ENCODE measurements at places on chromosomes 5 and 9.

DNA sequence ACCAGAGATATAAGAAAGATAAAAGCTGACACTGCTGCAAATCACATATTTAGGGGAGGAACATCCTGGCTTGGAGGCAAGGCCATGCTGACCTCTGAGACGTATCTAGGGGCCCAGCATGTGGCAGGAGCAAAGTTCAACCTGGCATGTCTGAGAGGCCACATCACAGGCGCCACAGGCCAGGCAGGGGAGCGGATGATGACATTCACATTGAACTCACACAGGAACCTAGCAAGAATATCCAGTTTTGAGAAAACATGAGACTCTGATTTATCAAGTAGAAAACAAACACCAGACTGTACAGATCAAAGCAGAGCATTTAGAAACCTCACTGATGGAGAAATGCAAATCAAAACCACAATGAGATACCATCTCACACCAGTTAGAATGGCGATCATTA lies 64.2 kb upstream of the STK32A start:
- no peak for DNase-seq

GRCh38 chr9:91354881-91355280 lies 6.8 kb downstream of the AUH start:
- no peak for DNase-seq

DNA sequence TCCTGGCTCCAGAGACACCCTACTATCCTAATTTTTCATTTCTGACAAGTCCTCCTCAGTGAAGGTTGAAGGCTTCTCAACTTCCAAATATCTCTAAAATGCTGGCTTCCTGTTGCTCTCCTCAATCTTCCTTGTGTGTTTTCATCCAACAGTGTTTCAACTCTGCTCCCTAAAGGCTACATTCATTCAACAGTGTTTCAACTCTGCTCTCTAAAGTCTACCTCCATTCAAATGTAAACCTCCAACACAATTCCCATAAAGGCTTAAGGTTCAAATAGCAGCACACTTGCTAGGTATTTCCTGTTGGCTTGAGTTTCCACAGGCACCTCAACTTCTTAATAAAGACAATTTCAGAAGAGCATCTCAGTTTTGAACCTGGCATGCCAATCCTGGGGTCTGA lies 164.8 kb downstream of the HINT1 start:
- no peak for DNase-seq

GRCh38 chr5:60356745-60357144 lies 343.2 kb downstream of the DEPDC1B start:
- no peak for DNase-seq

- no peak for DNase-seq
Observed at GRCh38 chr9:3419893-3420292, 105.9 kb downstream of the RFX3 start.

- no peak for DNase-seq
Observed at GRCh38 chr5:139671096-139671841, 23.1 kb downstream of the CXXC5 start.

DNA sequence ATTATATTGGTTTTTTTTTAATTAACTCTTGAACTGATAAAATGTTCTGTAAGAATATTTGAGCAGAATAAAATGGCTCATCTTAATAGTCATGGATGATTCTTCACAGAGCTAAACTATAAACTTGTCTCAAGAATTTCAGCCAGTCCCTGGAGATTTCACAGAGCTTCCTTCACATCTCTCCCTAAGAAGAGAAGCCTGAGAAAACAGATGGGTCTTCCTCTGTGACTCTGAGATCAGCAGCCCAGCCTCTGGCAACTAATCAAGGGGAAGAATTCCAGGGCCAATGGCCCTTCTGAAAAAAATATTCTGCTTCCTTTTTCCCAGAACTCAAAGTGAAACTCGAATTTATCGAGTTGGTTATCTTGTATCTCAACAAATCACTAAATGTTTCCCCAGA lies 122.2 kb upstream of the ITGA1 start:
- no peak for DNase-seq

- no peak for DNase-seq
Observed at GRCh38 chr5:146076455-146076854, 28.9 kb downstream of the PLAC8L1 start.

GRCh38 chr9:111481885-111482636 lies 2.1 kb downstream of the ECPAS start:
- DNase-seq, result no peak

- no peak for DNase-seq
Observed at GRCh38 chr9:95455714-95456113, 61.1 kb downstream of the PTCH1 start.

GRCh38 chr5:120124961-120125360 lies 339.1 kb upstream of the PRR16 start:
- no peak for DNase-seq

DNA sequence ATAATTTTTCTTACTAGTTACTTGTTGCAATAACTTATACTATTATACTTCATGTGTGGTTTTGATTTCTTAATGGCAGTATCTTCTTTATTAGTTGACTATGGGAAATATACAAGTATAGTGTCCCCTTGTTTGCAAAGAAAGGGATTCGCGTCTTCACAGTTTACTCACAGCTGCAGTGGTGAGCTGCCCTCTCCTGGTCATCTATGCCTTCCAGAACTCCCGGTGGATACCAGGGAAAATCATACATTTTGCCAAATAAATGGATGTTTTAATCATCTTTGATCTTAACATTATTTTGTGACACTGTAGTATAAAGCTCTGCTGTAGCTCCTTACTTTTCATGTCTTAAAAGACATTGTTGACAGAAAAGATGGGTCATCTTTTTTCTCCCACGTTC lies 142.0 kb downstream of the ZCCHC7 start:
- DNase-seq, result no peak

GRCh38 chr5:166032601-166033000 lies 2258.8 kb upstream of the WWC1 start:
- no peak for DNase-seq

DNA sequence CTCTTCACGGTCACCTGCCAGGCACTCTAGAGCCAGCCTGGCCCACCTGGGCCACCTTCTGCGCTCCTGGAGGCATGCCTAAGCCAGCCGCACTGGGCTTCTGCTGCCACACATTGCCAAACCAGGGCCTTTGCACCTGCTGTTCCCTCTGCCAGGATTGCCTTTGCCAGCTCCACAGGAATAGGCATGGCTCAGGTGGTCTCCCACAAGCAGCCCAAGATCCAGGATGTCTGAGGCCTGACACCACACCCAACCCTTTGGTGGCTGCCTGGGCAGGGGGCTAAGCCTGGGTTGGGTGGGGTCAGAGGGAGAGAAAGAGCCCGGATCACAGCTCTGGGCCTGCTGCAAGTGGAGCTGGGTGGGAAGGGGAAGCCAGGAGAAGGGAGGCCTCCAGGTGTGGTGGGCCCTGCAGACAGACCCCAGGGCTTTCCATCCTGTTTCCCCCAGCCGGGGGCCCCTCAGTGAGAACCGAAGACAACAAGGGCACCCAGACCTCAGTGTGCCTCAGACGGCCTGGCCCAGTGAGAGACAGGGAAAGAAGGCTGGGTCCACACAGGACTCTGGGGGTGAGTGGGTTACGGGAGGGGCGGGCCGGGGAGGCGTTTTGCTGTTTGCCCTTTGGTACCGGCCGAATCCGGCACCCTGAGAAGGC lies 672 bp upstream of the SUSD3 start:
- DNase-seq, result no peak

DNA sequence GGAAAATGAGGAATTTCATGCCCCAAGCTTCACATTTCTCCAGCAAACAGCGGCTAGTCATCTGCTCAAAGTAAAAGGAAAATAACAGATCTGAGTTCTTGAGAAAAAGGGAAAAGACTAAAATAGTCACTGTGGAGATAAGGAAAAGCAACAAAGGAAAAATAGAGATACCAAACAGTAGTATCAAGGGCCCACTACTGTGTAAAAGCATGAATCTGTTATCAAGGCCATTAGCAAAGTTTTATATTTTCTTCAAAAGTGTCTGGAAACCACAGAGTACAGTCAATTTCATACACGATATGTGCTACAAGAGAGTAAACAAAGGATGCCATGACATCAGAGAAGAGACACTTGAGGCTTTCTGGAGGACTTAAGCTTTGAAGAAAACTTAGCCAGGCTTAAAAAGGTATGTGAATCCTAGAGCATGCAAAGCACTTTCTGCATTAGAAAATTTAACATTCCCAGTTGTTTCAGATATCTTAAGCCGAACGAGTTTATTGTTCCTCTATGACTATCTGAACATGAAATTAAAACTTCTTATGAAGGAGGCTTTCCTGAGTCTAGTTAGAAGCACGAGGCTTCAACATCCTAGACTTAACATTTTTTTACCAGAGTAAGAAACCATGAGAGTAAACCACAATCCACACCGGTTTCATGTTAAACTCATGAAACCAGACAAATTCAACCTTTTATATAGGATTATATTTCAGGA lies 1.2 kb downstream of the TTC33 start:
- DNase-seq, result no peak

DNA sequence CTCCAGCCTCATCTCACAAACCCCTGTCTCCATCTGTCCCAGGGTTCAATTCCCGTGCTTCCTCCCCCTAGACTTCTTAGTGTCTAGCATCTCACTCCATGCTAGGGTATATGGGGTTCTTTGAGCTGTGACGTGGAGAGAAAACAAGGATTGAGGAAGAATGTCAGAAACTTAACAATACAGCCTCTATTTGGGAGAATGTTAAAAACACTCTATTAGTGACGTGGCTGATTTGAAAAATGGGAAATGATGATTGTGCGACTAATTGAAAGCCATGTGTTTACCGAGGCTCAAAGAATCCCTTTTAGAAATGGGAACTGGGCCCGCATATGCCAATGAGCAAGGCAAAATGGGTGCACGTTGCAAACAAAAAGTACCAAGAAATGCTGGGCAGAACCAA lies 72.7 kb upstream of the TBC1D2 start:
- DNase-seq, result no peak

- no peak for DNase-seq
Observed at GRCh38 chr5:93596310-93596675, 13.3 kb downstream of the NR2F1 start.

DNA sequence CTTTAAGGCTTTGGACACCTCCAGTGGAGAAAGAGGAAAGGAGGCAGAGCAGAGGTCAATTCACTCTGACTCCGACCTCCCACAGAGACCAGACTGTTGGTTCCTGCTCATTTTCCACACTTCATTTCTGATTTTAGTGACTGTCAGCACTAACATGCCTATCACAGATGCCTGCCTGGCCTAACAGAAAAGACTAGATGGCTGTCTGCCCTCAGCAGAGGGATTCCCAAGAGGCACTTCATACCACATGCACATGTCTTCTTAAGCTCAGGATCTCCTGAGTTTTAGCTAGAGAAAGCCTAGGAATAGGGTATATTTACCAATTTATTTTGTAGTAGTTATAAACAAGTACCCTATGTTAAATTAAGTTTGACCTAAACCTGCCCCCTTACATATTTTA lies 336.0 kb downstream of the ENC1 start:
- DNase-seq, result no peak

GRCh38 chr9:126704892-126705766 lies 91.4 kb downstream of the LMX1B start:
- peak; percentile 84 for DNase-seq

GRCh38 chr5:156695774-156696173 lies 154.3 kb upstream of the PPP1R2B start:
- no peak for DNase-seq

DNA sequence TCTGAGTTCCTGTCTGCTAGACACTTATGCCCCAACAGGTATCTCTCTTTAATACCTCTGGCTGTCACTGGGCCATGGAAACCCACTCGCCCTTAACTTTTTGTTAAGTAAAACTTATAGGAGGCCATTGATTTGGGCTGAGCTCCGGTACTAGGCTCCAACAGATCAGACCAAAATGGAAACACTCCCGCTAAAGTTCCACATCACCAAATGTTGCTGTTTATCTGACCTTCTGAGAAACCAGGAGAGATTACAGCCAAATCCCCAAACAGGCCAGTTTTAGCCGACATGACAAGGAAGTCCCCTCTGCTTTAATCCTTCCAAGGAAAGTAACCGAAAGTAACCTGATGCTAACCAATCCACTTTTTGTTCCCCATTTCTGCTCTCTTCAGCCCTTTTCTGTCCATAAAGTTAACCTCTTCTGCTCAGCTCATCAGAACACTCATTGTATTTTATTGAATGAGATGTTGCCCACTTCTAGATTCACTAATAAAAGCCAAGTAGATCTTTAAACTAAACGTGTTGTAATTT lies 115.2 kb upstream of the LHFPL2 start:
- DNase-seq, result no peak

DNA sequence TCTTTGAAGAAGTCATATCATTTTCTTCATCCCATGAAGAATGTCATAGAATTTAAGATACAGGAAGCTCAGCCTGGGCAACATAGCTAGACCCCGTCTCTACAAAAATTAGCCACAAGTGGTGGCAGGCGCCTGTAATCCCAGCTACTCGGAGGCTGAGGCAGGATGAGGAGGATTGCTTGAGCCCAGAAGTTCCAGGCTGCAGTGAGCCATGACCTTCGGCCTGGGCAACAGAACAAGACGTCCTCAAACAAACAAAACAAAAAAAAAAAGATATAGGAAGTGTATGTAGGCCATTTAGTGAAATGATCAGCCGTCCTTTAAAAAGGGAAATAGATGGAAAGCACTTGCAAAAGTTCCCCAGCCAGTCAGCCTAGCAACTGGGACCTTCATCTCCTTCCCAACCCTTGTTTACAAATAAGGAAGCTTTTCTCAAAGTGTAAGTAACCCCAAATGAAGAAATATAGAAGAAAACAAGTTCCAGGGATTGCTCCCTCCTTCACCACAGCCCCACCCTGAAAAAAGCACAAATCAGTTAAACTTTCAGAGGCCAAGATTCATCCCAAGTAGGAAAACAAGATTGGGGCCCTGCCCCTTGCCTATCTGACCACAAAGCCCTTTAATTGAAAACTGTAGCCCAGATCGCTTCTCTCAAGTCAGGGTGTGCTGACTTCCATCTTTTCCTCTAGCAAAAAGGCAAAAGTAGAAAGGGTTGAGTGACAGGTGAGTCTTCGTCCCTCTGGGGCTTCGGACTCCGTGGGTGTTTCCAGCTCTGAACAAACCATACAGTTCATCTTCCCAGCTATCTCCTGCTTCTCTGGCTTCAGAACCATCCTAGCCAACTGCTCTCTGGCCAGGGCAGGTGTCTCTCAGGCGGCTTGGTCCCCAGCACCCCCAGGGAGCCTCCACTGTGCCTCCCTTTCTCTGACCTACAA lies 1.2 kb downstream of the SLC31A2 start:
- DNase-seq, result no peak

- no peak for DNase-seq
Observed at GRCh38 chr5:548256-548655, 24.0 kb upstream of the SLC9A3 start.

DNA sequence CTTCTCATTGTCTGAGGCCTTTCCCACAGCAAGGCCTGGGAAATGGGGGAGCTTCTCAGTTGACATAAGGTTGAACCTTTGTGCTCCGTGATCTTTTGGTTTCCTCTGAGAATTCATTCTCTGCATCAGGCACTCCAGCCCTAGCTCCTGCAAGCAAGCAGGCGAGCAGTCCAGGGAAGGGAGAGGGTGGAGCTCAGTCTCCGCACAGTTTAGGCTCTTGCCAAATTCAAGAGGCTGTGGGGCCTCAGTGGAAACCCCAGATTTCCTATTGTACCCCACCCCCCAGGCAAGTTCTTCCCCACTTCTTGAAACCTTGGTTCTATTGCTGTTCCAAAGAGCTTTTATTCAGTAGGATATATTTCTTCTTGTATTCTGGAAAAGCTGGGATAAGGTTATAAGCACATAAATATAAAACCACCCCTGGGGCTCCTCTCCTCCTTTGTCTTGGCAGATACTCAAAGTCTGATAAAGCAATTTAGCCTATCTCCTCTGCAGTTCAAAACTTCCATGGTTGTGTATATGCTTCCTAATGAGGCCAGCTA lies 147.2 kb downstream of the PDZD2 start:
- DNase-seq, result no peak

GRCh38 chr9:18985464-18985951 lies 47.5 kb downstream of the SAXO1 start:
- no peak for DNase-seq
